ENCODE measurements at places on chromosomes 2 and 18. TPM values are rescaled to one million over a fixed set of nuclear protein-coding genes. Genes with fewer than 3 reads are reported as not detected.

DNA sequence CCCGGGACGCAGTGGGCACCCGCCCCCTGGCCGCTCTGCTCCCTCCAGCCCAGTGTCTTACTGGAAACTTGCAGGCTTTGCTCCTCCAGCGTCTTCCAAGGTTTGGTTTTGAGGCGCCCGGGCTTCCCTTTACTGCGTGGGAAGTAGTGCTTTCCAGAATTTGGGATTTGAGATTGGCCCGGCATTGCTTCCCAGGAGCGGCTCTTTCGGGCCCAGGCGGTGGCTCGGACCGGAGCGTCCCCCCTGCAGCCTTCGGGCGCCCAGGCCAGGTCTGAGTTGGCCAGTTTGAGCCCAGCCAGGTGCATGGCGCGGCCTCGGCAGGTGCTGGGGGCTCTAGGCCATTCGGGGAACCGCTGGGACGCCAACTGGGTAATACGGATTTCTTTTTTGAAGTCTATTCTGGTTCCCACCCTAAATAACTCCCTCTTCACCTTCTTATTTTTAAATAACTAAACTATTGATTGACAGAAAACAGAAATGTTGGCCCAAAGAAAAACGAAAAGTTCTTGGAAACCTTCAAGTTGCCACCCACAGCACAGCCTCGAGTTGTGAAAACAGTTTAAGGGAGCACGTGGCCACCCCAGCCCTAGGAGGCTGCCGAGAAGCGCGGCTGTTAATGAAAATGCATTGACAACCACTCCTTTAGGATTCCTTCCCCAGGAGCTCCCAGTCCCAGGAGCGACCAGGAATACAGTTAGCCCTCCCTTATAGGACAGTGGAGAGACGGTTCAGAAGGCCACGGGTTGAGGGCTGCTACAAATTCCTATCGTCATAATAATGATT lies 766 bp downstream of the SNTG2 start:
- no peak for DNase-seq

GRCh38 chr2:230085201-230085600 lies 16.5 kb upstream of the SLC16A14 start:
- no peak for DNase-seq

DSEL gene
- total RNA-seq, result 9.9 TPM

DNA sequence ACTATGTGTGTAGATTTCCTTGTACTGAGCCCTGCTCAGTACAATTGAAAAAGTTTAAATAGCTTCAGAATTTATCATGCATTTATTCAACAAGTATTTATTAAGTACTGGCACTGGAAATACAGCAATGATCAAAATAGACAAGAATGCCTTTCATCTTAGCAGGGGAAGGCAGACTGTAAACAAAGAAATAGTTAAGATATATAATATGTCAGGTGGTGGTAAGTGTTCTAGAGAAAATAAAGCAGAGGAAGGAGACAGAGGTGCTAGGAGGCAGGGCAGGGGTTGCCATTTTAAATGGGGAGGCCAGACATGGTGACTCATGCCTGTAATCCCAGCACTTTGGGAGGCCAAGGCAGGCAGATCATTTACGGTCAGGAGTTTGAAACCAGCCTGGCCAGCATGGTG lies 13.6 kb upstream of the LIPG start:
- no peak for DNase-seq

DNA sequence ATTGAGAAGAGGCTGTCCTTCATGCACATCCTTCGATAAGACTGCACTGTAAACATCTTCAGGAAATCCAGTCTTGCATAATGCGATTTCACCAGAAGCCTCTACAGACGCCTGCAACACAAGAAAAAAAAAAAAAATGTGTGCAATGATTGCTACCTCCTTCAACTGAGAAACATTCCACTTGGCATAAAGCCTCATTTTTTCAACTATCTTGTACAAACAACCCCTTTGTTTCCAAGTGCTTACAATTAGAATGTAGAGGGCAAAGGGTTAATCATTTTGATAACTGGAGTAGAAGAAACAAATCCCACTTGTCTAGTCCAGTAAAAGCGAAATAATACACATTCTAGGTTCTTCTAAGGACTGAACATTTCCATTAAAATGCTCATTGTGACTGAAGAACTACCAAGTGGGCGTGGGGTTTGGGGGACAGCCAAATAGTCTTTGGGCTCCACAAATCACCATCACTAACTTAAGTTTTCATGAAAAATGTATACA lies 29.2 kb downstream of the CDH2 start:
- no peak for DNase-seq

- DNase-seq, result no peak
Measured at GRCh38 chr18:61854578-61855448, 38.0 kb downstream of the RNF152 start.

KLHL30 gene
- total RNA-seq, result 1.1 TPM

DNA sequence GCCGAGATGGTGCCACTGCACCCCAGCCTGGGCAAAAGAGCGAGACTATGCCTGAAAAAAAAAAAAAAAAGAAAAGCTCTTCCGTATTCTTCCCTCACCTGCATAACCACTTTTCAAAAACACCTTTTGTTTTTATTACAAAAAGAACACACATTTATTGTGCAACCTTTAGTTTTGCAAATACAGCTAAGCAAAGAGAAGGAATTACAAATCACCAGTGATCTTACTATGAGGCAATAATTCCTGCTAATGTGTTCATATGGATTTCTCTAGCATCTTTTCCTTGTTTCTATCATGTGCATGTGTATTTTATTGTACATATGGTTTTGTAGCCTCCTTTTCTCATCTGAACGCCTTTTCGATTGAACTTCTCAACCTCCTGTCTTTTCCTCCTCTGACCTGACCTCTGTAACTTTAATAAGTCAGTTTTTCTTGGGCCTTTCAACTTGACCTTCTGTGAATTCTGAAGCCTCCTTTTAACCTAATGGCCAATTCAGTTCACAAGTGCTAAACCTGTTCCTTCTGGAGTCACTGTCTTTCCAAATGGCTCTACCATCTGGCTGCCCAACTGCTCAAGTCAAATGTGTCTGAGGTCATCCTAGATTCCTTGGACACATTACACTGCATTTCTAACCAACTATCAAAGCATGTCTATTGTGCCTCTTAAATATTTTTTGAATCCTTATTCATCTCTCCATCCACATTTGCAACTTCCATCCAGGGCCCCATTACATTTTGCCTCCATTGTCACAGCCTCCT lies 59.1 kb upstream of the DAPL1 start:
- no peak for DNase-seq

DNA sequence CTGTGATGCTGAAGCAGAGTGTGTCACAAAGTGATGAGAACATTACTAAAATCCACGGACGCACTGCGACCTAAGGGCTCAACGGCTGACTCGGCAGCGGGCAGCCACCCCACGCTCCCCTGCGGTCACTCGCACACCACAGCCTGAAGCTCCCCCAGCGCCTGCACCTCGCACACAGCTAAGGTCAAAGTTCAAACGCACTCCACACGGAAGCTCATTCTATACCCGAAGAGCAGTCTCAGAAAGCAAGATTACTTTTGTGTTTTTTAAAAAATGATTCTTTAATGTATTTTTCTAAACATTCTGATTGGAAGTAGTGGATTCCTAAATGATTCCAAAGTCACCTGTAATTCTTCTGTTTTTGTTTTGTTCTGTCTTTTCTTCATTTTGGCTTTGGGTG lies 21.7 kb downstream of the ASPRV1 start:
- DNase-seq, result no peak

DNA sequence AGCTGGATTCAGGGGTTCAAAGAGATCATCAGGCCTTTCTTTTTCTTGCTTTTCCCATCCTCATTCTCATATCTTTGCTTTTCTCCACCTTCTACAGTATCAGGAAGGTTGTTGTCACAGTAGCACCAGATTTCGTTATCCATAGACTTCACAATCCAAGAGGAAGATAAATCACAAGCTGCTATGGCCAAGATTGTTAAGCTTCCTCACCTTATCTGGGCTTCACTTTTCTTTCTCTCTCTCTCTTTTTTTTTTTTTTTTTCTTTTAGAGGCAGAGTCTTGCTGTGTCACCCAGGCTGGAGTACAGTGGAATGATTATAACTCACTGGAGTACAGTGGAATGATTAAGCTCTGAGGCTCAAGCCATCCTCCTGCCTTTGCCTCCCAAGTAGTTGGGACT lies 93.5 kb downstream of the TTC27 start:
- no peak for DNase-seq

DNA sequence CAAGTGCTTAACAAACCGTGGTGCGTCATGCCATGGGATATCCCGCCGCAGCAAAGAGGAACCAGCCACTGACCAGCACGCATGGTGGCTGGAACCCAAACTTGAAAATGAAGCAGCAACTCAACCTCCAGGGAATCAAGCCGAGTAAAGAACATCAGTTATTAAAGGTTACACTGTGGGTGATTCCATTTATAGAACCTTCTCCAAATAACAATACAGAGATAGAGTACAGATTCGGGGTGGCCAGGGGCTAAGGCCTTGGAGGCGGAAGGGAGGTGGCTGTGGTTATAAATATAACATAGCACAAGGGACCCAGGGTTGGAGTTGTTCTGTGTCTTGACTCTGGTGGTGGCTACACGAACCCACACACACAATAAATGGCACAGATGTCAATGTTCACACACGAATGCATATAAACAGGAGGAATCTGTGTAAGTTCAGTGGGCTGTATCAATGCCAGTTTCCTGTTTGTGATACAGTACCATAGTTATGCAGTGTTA lies 123.1 kb downstream of the EIPR1 start:
- DNase-seq, result no peak

- DNase-seq, result no peak
Measured at GRCh38 chr2:172736424-172737174, 954 bp downstream of the RAPGEF4 start.

GALNT3 gene
- 2.5 TPM for total RNA-seq

GRCh38 chr2:235848055-235848454 lies 320.1 kb downstream of the GBX2 start:
- no peak for DNase-seq

ARHGEF4 gene
- 12.1 TPM for total RNA-seq

GRCh38 chr2:85834466-85834865 lies 54.3 kb downstream of the ST3GAL5 start:
- DNase-seq, result no peak

NOL4 gene
- total RNA-seq, result 0.58 TPM

ADD2 gene
- 3.2 TPM for total RNA-seq

MTA3 gene
- 59.6 TPM for total RNA-seq

DNA sequence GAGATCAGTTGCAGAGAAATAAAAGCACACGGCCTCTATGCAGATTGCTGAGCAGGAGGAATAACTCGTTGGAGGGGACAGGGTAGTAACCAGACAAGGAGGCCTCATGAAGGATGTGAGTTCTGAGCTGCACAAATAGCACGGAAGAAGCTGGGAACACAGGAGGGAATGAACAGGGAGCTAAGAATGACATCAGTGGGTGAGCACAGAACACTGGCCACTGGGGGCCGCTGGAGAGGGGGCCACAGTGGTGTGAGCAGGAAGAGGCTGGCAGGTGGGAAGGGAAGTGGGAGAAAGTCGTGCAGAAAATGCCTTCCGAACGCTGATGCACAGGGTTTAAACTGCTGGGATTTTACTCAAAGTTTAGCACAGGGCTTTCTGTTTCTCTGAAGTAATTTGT lies 61.0 kb downstream of the ZAP70 start:
- no peak for DNase-seq

DNA sequence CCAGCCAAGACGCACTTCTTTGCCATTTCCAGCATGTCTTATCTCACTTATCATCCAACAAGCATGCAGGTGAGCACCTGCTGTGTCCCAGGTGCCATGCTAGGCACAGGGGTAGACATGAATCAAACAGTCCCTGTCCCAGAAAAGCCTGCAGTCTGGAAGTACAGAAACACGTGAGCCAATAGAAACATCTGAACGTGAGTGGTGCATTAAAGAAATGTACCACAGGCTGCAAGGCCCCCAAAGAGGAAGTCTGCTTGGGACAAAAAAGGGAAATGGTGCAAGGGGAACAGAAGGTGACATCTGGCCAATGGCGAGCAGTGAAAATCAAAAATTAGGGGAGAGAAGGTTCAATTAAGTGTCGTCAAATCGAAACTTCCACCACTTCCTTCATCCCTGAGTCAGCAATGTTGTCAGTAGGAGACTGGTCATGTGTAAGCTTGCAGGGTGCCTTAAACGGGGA lies 17.6 kb upstream of the TMEM247 start:
- DNase-seq, result no peak

DNA sequence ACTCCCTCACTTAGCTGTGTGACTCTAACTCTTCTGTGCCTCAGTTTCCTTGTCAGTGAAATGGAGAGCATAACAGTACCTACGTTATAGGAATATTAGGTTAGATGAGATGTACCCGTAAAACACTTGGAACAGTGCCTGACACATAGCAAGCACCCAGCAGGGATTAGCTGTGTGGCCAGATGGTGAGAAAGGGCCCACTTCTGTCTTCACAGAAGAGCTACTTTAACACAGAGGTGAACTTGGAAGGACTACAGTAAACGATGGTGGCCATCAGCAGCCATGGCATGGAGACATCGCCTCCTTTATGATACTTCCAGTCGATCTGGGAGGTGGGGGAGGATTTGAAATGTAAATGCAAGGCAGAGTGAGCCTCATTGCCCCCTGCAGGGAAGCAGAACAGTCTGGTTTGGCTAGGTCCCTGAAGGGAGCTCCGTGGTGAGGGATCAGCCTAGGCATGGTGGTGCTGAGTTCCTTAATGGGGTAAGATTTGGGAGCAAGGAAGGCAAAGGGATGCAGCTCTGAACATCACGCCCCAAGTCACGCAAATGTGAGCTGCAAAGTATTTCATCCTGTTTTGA lies 101.7 kb upstream of the ALPP start:
- DNase-seq, result no peak

GRCh38 chr2:219868635-219869034 lies 241.2 kb downstream of the SLC4A3 start:
- no peak for DNase-seq

DNA sequence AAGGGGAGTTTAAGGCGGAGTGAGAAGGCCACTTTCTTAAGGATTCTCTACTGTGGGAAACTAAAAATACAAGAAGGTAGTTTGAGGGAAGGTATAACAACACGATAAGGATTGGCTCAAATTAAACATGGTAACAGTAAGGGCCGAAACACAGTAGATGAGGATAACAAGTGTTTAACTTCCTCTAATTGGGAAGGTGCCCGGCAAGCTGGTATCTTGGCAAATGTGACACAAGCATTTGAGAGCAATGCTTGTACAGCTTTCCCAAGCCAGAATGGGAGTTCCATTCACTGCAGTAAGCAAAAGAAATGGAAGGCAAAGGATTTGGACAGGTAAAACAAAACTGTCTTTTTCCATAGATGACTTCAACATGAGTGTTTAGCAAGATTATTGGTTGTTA lies 19.8 kb downstream of the USP40 start:
- DNase-seq, result no peak

GRCh38 chr2:77268626-77269025 lies 253.6 kb downstream of the LRRTM4 start:
- DNase-seq, result no peak

All from sciatic nerve (tissue), 2 donors.